PC-3 (cell line): ENCODE measurements at places on chromosomes 16 and 17.

- DNase-seq = peak; percentile 19
These were observed 1.1 kb upstream of the ZNF200 start for GRCh38 chr16:3235856-3236669.

GRCh38 chr17:75774471-75774990, 9.5 kb upstream of the GALK1 start:
- no peak for DNase-seq

DNA sequence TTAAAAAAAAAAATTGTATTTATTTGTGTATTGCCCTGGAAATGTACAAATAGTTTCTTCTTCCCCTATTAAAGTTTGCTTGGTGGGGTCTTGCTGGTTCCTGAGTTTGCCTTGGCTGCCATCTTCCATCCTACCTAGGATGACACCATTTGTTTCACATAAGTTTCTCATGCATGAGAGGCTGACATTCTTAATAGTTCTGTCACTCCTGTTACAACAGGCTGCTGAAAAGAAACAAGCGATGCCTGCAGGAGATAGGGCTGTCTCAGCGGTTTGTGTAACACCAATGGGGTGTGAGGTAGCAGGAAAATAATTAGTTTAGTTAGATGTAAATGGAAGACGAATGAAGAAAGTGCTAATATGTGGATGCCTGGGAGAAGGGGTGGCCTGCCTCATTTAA, 1000.9 kb upstream of the RBFOX1 start:
- DNase-seq = no peak

DNA sequence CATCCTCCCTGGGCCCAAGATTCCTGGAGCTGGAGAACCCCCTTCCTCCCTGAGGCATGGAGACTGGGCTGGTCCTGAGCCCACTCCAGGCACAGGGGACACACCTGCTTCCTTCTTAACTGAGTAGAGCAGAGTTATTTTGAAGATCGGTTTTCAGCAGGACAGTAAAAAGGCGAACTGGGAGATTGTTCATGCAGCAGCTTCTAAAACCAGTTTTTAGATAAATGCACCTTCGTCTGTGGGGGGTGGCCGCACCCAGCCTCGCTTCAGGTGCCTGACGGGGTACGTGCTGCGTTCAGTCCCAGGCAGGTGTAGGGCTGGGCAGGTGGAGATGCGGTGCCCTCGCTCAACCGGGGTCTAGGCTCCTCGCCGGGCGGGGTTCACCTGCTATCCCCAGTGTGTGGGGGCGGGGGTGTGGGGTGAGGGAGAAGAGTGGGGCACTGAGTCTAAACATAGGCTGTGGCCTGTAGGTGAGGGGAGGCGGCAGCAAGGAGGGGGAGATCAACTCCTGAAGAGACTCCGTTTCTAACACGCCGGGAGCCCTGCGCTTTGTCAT, 69.5 kb downstream of the JPH3 start:
- DNase-seq = no peak

- no peak for DNase-seq
These were observed 326.4 kb downstream of the SOX9 start for GRCh38 chr17:72447251-72447640.

GRCh38 chr17:59028328-59028727, 78.4 kb downstream of the TRIM37 start:
- DNase-seq = no peak

DNA sequence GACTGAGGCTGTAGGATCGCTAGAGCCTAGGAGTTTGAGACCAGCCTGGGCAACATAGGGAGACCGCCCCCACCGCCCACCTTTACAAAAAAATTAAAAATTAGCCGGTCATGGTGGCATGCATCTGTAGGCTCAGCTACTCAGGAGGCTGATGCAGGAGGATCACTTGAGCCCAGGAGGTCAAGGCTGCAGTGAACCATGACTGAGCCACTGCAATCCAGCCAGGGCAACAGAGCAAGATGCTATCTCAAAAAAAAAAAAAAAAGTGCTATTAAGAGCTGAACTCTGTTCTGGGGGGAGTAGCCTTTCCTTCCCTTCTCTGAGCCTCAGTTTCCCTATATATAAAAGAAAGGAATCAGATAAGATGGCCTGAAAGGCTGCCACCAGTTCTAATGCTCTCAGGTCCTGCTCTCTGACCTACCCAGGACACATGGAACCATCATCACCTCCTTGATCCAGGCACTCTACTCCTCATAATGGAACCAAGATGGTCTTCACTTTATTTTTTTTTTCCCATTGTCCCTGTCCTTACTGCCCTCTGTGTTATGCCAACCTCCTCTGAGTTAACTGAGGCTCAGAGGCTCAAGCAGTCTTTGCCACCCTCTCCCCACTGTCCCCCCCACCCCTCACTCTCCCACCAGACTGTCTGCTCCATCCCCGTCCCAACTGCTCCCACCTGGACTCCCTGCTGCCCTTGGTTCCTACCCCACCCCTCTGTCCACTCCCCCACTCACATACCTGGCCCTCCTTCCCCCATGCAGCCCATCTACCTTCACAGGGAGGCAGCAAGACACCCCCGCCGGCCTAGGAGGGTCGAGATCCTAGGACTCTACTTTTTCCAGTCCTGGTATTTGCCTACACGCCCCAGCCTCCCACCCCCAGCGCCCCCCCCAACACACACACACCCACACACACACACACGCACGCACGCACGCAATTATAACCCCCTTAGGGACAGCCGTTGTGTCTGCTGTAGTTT, 23.8 kb upstream of the EIF1 start:
- DNase-seq = no peak

DNA sequence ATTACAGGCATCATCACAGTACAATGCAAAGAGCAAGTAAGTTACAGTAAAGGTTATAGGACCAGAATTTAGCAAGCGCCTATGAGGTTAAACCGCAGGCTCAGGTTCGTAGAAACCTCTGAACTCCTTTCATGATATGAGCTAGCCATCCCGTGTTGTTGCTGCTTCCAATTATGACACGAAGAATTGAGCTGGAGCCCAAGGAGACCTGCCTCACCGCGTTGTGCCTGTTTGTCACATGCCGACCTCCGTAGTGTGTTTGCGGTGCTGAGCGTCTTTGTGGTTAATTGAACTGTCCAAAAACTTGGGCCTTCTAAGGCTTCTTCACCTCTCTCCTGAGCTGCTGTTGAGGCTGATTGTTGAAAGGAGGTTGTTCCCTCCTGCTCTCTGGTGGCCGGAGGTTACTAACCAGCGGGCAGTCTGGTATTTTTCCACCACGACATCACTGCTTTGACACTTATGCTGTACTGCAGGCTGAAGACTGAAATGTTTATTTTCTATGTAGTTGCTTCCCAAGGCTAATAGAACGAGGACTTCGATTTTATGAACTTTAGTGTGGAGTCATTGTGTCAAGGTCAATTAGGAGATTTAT, 67.5 kb downstream of the SEC14L1 start:
- DNase-seq = no peak

GRCh38 chr17:36894177-36894576, 43.1 kb upstream of the LHX1 start:
- DNase-seq = no peak

DNA sequence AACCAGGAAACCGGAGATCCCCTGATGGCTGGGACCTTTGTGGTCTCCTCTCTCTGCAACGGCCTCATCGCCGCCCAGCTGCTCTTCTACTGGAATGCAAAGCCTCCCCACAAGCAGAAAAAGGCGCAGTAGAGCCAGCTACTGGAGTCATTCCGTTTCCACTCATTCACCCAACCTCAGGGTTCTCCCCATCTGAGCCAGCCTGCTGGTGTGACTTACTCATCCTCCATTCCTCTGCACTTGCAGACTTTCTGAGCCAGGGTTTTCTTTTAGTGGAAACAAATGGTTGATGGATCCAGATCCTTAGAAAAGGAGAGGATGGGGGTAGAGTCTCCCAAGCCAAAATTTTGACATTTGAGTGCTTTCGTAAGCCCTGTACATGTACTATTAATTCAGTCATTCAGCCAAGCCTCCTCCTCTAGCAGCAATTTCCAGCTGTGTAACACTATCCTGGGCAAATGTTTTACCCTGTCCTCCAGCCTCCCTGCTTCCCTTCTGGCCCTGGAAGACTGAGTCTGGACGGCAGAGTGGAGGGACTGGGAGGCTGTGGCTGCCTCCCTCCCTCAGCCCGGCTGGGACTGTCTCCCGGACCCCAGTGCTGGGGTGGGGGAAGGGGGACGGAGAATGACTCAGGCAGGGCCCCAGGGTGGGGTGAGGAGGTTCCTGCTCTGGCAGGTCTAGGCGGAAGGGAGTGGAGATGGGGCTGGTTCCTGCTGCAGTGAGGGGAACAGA, 2.3 kb downstream of the SOX15 start:
- peak; percentile 45 for DNase-seq

GRCh38 chr16:49608098-49608497, 234.5 kb downstream of the C16orf78 start:
- no peak for DNase-seq
